ENCODE measurements at places on chromosomes 3 and 15. TPM values are rescaled to one million over a fixed set of nuclear protein-coding genes. Genes with fewer than 3 reads are reported as not detected.

The NOX5 gene
- polyA plus RNA-seq = 1.5 TPM

- DNase-seq = no peak
Measured at GRCh38 chr15:40424483-40425115, 16.2 kb upstream of the BAHD1 start.

DNA sequence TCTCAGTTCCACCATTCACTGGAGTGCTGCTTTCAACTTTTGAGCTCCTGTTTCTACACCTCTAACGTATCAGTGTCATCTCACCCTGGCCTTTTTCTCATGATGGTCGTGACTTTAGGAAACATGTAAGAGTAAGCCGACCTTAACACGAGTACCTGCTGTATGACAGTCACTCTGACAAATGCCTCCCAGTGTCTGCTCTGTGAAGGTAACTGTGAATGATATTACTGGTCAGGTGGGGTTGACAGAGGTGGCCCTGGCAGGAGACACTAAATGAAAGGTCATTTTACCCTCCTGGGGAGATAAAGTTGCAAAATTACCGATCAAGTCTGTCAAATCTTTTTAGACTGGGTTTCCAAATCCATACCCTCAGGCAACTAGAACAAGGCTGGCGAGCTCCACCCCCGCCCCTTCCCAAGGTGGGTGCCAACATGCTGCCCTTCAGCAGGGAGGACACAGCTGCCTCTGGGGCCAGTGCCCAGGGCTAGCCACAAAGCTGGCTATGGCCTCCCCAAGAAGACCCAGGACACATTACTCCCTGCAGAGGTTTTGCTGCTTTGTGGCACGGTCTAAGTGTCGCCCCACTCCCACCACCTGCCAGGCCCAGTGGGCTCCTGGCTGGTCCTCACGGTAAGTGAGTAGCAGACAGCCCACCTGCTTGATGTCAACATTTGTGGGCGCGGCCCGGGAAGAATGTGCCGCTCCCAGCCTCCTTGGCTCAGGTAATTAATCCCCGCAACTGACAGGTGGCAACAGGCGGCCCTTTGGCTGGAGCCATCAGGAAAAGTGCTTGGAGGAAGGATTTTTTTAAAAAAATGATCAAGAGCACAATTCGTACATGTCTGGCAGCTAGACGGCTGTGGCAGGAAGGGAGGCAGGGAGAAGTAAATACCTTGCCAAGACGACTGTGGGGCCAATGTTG, 211.8 kb downstream of the TP63 start:
- DNase-seq = no peak

DNA sequence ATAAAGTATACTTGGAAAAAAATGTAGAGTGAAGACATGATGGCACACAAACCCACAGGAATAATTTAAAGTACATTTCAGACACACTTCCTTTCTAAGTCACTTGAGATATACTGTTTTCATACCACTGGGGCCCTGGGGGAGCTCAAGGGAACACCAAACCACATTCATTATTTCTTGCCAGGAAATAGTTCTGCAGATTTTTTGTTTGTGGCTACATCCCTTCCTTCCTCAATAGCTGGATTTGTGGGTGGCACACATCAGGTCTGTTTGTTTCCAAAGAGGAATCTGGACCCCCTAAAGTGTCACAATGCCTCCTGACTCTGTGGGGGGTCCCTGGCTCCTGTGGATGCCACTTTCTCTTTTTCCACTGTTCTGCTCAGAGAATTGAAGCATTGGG, 153.5 kb upstream of the COL8A1 start:
- no peak for DNase-seq

GRCh38 chr3:151562891-151563290, 102.0 kb upstream of the IGSF10 start:
- no peak for DNase-seq

GRCh38 chr3:16056217-16056616, 118.3 kb upstream of the GALNT15 start:
- DNase-seq = no peak
